ENCODE measurements at places on chromosomes 7 and 10.
A peak's percentile ranks its signal among the peaks of the same experiment; 100 is the strongest.

GRCh38 chr7:23380556-23380955, 81.4 kb downstream of the MALSU1 start:
- DNase-seq: no peak

- DNase-seq: no peak
These were observed 824.6 kb upstream of the IGFBP3 start for GRCh38 chr7:46745707-46746090.

GRCh38 chr10:86401588-86402282, 35.1 kb upstream of the GRID1 start:
- peak; percentile 37 for DNase-seq

DNA sequence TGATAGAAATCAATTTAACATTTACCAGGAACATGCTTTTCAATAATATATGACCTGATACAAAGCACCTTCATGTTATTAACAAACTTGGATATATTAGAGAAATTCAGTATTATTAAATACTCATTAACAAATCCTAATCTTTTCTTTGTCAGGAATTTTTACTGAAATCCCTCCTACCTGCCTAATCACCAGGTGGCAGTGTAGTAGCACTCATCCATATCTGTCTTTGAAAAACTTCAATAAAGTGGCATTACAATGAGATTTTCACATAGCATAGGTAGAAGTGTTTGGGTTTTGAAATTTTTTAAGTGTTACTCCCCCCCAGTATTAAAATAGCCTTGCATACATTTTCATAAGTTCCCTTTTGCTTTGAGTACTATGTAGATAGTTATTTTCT, 1246.6 kb upstream of the LRRN3 start:
- no peak for DNase-seq

DNA sequence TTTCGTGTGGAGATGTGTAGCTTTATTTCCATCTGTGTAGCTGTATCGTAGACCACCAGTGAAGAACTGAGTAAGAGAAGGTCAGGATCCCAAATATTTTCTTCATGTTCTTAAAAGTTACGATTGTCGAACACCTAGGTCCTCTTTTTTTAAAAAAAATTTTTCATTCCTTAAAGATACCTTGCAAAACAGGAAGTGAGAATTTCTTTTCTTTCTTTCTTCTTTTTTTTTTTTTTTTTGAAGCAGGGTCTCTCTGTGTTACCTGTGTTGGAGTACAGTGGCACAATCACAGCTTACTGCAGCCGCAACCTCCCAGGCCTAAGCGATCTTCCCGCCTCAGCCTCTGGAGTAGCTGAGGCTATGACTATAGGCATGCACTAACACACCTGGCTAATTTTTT, 60.8 kb downstream of the PHTF2 start:
- DNase-seq: no peak

GRCh38 chr7:152354061-152354460, 81.7 kb downstream of the KMT2C start:
- DNase-seq: no peak

GRCh38 chr10:110352930-110353243, 48.2 kb upstream of the SMNDC1 start:
- no peak for DNase-seq

- no peak for DNase-seq
These were observed 36.0 kb downstream of the MAT1A start for GRCh38 chr10:80253266-80253962.
